ENCODE measurements at places on chromosomes 6 and 20. TPM values are rescaled to one million over a fixed set of nuclear protein-coding genes. Genes with fewer than 3 reads are reported as not detected.

ANKRD66 gene
- not detected for total RNA-seq

DUSP22 gene
- 32.9 TPM for total RNA-seq

- DNase-seq: no peak
These were observed 80.4 kb downstream of the ARMC2 start for GRCh38 chr6:108928650-108929049.

- DNase-seq: no peak
These were observed 215.3 kb upstream of the RNF24 start for GRCh38 chr20:4230651-4231050.

IYD gene
- not detected for total RNA-seq

NOTCH4 gene
- 13.3 TPM for total RNA-seq

GRCh38 chr6:80338201-80338836 is 231.8 kb downstream of the BCKDHB start:
- DNase-seq: peak; percentile 62

INSM1 gene
- not detected for total RNA-seq

GRCh38 chr6:161544801-161545480 is 271.1 kb upstream of the AGPAT4 start:
- no peak for DNase-seq

DNA sequence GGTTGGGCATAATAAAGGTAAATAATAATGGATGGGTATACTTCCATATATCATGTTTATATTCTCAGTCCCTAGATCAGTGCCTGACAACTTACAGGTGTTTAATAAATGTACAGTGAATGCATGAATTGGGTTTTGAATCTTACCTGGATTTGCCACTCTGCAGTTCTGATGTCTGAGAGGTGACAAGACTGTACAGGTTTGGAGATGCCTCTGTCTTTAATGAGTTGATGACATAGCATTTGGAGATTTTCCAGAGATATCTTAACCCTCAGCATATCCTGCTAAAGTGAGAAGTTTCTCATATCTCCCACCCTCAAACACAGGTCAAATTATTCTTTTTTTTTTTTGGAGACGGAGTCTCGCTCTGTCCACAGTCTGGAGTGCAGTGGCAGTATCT is 2.2 kb downstream of the ANKS1A start:
- no peak for DNase-seq

DNA sequence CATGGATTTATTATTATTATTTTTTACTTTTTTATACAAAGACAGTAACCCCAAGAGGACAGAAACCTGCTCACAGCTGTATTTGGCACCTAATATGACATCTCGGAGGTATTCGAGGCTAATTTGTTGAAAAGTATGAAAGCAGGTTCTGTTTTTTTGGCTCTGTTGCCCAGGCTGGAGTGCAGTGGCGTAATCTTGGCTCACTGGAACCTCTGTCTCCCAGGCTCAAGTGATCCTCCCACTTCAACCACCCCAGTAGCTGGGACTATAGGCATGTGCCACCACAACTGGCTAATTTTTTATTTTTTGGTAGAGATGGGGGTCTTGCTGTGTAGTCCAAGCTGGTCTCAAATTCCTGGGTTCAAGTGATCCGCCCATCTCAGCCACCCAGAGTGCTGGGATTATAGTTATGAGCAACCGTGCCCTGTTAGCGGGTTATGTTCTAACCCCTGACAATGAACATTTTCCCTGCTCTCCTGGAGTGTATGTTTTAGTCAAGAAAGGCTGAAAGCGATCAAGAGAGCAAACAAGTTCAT is 53.7 kb upstream of the ZNF217 start:
- no peak for DNase-seq

All from dermis microvascular lymphatic vessel endothelial cell (primary cell).